Activated T-helper 9 cell treated with anti-CD3 and anti-CD28 coated beads, Interleukin-2, amount 50 U/mL, for 16 hours (primary cell): ENCODE measurements at places on chromosomes 6 and 20.

- DNase-seq: no peak
Observed at GRCh38 chr20:34978092-34978744, 22.6 kb downstream of the MYH7B start.

- no peak for DNase-seq
Observed at GRCh38 chr20:8155812-8156211, 23.7 kb downstream of the PLCB1 start.

GRCh38 chr6:160421854-160422253 lies 73.7 kb downstream of the SLC22A3 start:
- no peak for DNase-seq

DNA sequence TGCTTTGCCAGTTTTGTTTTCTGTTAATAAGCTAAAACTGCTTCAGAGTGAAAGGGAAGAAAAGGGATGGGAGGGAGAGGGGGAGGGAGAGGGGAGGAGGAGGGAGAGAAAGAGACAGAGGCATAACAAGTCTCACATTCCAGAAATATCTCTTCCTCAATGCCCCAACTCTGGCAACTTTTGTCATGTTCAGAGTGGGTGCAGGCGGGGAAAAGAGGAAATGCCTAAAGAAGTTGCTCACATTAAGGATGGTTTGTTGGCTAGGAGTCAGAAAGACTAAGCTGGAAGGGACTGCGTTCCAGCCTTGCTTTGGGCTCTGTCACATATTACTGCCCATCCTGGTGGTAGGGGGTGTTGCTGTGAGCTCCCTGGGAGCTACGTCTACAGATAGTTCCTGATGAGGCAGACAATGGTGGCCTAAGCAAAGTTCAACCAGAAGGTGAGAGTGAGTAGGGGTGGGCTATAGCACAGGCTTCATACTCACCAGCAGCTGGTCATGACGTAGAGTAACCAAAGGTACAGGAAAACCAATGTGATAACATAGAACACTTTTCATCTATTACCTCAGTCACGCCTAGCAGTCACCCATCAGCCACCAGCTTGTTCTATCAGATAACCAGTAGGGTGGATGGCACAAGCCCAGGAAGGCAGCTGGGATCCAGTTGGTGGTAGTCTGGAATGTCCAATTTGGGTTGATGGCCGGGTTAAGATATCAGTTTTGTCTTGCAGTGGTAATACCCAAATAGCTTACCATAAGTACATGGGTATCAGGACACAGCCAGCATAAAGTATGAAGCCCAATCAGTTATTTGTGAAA lies 2.1 kb downstream of the TSPYL4 start:
- no peak for DNase-seq

GRCh38 chr6:163834226-163834970 lies 419.9 kb downstream of the QKI start:
- no peak for DNase-seq
